RKO (cell line): ENCODE measurements at places on chromosomes 4 and X.

GRCh38 chr4:88722276-88722780 lies 24.7 kb upstream of the NAP1L5 start:
- DNase-seq = no peak

- no peak for DNase-seq
Observed at GRCh38 chr4:180598281-180598680, 1644.9 kb upstream of the TENM3 start.

DNA sequence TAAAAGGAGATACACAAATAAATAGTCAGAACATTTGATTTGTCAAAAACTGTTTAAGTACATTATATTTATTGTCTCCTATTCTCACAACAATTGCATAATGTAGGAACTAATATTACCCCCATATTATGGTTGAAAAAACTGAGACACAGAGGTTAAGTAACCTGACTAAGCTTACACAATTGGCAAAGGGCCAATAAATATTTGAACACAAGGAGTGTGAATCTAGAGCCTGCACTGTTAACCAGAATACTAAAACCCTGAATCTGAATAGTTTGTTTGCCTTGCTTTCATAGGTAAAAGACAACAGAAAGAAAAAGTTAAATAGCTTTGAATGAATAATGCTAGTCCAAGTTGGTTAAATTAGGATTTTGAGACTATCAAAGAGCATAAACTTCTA lies 55.2 kb downstream of the IL13RA2 start:
- no peak for DNase-seq

DNA sequence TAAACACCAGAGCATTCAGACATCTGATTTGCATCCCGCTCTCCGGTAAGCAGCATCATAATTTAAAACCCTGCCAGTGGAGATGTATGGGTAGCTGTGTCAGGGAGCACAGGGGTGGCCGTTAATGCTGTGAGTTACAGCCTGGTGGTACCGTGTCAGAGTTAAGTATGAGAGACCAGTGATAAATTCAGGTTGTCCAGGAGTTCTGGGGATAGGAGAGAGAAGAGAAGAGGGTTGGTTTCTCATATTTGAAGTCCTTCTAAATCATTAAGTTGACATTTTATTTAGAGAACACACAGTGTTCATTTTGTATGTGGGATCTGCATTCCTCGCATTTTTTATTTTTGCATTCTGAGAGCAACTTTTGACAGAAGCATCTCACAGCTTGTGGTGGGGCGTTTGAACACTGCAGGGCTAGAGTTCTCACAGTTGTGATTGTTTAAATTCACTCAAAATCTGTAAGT lies 157.6 kb downstream of the DCLK2 start:
- DNase-seq = no peak

DNA sequence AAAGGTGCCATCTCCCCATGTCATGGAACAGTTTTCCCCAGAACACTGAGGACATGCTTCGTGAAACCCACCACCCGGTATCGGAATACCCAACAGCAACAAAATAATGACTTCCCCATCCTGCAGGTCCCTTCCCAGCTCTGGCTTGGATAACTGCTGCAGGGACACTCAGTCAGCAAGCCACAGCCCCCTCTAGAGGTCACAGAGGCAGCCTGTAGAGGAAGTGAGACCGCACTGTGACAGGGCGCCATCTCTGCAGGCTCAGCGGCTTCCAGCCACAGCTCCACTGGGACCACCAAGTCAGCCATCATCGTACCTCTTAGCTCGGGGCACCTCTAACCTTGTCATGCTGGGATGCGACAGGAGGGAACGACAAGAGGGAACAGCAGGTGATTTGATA lies 315.9 kb downstream of the LDB2 start:
- DNase-seq = no peak

DNA sequence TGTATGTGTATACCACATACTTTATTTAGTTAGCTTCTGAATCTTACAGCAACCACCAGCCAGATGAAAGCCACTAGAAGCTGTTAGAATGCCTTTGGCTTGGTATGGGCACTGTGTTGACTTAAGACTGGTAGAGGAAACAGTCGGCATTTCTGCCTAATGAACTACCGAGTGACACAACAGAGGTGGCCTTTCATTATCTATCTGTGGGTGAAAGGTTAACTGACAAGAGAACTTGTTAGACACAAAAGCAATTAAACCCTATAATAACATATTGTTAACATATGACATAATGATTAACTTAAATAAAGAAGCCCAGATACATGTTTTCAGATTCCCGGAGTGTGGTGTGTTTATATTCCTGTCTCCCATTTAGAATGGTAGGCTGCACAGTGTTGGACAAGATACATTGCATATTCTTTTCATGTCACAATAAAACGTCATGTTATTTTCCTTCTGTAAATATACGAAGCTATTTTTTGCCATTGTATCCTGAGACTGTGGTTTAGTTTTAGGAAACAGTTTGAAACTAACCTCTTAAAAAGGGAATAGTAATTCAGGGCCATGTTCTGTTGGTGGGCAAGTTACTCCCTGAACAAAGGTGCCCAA lies 181.5 kb downstream of the SLIT2 start:
- DNase-seq = no peak

- peak; percentile 57 for DNase-seq
Observed at GRCh38 chr4:13329963-13330362, 154.2 kb downstream of the RAB28 start.

- DNase-seq = peak; percentile 57
Observed at GRCh38 chr4:105147553-105148161, 981 bp downstream of the TET2 start.

DNA sequence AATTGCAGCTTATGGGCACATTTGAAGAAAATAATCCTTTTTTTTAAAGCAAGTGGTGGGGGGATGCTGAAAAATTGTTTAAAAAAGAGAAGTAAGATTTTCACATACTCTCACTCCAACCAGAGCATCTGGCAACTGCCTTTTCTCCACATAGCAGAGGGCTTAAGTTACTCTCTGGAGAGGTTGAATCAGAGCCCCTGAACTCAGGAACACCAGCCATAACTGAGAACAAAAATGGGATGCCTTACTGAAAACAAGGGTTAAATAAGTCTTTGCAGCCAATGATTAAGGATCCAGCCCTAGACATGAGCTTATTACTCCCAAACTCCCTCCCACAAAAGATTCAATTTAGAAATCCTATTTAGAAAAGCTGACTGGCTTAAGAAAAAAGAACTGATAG lies 27.5 kb downstream of the CASK start:
- DNase-seq = no peak

GRCh38 chr4:114012749-114013148 lies 33.3 kb upstream of the ARSJ start:
- DNase-seq = no peak

GRCh38 chr4:28621591-28621990 lies 1761.0 kb downstream of the STIM2 start:
- peak; percentile 1 for DNase-seq

DNA sequence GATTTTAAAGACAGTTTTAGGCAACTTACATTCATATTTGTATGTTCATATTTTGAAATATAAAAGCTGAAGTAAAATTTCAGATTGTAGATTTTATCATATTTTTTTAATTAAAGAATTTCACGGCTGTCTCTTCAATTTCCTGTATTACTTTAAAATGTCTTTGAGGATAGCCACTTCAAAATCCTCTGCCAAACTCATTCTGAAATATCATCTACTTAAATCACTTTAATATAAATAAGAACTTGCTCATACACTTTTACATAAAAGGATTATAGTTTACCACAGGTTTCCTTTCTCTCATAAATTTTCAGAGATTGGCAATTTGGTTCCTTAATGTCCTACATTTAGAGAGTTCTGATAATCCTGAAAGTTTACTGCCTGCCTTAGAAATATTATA lies 478.2 kb downstream of the ADGRL3 start:
- DNase-seq = no peak

DNA sequence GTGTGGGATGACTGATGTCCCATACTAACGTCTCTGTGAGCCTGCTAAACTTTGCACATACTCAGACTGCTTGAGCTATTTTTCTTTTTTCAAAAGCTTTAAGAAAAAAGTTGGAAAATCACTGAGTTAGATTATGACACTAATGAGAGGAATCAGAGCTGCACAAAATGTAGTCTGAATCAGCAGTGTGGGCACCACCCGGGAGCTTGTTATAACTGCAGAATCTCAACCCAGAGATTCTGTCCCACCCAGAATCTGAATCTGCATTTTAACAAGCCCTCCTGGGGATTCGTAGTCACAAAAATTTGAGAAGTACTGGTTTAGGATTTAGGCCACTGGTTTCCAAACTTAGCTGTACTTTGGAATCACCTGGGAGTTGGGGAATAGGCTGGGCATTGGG lies 102.1 kb upstream of the MID1IP1 start:
- no peak for DNase-seq

DNA sequence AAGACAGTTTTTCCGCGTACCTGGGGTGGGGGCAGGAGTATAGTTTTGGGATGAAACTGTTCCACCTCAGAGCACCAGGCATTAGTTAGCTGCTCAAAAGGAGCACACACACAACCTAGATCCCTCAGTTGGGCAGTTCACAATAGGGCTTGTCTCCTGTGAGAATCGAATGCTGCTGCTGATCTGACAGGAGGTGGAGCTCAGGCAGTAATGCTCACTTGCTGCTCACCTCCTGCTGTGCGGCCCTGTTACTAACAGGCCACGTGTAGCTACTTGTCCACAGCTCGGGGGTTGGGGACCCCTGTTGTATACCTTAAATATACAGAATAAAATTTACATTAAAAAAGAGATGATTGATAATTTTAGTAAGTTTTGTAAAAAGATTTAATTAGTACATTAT lies 191.5 kb downstream of the SLC7A11 start:
- no peak for DNase-seq

- DNase-seq = no peak
Observed at GRCh38 chr4:101019313-101019712, 328.0 kb downstream of the PPP3CA start.

- DNase-seq = peak; percentile 74
Observed at GRCh38 chrX:136028383-136028984, 43.2 kb downstream of the SLC9A6 start.

- DNase-seq = no peak
Observed at GRCh38 chr4:88320780-88321373, 36.5 kb upstream of the PPM1K start.

GRCh38 chr4:189362364-189362763 lies 578.3 kb upstream of the FRG1 start:
- no peak for DNase-seq

DNA sequence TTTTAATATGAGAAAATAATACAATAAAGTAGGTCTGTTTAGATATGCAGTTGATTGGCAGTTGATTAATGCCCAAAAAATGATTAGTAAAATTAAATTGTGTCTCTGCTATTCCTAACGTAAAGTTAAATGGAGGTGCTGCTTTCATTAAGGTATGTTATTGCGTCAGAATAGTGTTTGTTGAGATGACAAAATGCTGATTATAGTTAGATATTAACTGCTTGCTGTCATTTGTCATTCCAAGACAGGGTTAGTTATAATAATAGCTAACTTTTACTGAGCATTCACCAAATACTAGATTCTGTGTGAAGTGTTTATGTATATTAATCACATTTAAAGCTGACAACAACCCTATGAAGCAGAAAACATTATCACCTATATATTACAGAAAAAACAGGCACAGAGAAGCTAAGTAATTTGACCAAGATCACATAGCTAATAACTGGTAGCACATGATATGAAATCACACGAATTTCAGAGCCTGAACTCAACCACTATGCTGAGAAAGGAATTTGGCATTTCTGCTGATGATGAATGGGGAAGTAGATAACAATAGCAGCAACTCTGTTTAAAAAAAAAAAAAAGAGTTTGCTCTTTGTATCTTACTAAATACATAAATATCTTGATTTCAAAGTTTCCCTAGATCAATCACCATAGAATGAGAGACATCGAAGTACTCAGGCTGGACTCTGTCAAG lies 59.7 kb upstream of the WDR44 start:
- no peak for DNase-seq

DNA sequence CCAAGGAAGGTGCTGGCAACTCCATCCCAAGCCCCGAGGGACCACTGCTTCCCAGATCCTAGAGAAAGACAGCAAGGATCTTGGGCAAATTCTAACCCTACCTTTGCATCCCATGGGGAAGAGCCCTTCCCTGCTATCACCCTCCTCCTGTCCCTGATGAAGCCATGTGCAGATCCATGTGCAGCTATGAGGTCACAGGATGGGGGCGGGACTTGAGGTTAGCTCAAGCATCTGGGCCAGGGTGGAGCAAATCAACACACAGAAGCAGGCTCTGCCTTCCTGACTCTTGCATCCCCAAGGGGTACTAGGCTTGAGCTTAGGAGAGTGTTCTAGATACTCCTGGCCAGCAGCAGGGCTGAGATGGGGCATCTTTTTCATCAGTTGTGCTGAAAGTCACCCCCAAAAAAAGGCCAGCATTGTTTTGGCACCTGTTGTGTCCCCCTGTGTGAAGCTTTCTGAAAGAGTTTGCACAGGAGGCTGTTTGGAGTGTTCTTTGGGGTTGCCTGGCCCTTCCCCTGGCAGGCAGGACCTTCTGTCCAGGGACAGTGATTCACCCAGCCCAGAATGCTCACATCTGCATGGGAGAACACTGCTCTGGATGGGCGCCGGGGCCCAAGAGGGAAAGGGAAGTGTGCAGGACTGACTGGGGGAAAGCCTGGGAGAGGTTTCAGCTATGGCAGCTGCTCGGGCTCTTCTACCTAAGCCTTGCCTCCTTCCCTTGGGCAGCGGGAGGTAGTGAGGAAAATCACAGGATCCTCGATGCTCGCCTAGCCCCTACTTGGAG lies 50.8 kb downstream of the PRPS1 start:
- peak; percentile 18 for DNase-seq

DNA sequence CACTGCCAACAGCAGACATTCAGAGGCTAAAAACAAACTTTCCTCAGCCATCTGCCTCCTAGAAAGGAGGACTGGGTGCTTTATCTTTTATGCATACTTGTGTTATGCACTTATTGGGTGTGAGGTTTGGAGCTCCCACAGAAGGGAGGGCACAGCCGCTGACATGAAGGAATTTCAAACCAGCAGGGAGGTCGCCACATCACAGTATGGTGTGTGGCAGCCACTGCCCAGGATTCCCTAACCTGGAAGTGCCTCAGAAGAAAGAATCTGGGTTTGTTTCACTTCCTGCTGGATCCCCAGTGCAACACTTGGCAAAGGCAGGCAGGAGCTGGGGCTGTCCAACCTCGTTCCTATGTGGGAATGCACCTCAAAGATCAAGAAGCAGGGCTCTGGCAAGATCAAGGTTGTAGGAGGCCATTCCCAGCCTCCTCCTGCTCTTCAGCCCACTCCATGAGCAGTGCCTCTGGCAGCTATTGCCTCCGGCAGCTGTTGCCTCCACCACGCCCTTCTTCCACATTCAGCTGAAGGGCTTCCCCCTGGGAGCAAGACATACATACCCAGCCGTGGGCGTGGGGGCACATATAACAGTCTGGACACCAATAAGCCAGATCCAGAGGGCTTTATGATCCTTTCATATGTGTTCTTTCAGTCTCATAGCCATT lies 109.0 kb upstream of the MAMLD1 start:
- DNase-seq = no peak

- DNase-seq = peak; percentile 77
Observed at GRCh38 chrX:107118322-107119147, at the start of gene RBM41. RBM41 (minus strand) TSS chrX:107118822; CDS start chrX:107118773, 49 bp downstream.

- peak; percentile 60 for DNase-seq
Observed at GRCh38 chrX:45715748-45716147, 515.1 kb upstream of the DIPK2B start.

GRCh38 chr4:141240259-141240658 lies 19.6 kb downstream of the ZNF330 start:
- no peak for DNase-seq
